ENCODE measurements at places on chromosomes 1 and 21.

DNA sequence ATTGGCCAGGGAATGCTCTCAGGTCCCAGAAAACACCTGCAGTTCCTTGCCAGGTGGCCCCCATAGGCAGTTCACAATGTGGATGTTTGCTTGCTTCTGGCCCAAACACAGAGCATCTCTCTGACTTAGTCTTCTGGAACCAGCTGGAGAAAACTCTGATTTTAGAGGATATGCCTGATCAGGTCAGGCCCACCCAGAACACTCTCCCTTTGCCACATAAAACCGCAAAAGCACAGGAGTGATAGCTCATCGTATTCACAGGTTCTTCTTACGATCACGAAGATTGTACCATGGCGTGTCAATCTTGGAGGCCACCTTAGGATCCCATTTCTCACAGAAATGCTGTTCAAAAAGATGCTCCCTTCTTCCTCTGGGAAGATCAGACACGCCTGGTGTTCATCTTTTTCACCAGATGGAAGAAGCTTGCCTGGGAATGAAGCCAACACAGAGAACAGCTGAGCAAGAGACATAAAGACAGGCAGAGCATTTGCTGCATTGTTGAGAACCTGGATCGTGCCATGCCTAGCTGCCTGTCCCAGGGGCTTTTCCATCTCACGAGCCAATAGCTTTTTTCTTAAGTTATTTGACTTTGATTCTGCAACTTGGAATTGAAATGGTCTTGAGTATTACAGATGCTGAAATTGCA lies 11.6 kb upstream of the CD247 start:
- DNase-seq: no peak

- no peak for DNase-seq
Measured at GRCh38 chr1:3251807-3252428, 182.9 kb downstream of the PRDM16 start.

- DNase-seq: peak; percentile 40
Measured at GRCh38 chr1:221164029-221164428, 284.8 kb downstream of the HLX start.

GRCh38 chr1:10507111-10507879 lies 32.5 kb downstream of the PEX14 start:
- DNase-seq: peak; percentile 63

DNA sequence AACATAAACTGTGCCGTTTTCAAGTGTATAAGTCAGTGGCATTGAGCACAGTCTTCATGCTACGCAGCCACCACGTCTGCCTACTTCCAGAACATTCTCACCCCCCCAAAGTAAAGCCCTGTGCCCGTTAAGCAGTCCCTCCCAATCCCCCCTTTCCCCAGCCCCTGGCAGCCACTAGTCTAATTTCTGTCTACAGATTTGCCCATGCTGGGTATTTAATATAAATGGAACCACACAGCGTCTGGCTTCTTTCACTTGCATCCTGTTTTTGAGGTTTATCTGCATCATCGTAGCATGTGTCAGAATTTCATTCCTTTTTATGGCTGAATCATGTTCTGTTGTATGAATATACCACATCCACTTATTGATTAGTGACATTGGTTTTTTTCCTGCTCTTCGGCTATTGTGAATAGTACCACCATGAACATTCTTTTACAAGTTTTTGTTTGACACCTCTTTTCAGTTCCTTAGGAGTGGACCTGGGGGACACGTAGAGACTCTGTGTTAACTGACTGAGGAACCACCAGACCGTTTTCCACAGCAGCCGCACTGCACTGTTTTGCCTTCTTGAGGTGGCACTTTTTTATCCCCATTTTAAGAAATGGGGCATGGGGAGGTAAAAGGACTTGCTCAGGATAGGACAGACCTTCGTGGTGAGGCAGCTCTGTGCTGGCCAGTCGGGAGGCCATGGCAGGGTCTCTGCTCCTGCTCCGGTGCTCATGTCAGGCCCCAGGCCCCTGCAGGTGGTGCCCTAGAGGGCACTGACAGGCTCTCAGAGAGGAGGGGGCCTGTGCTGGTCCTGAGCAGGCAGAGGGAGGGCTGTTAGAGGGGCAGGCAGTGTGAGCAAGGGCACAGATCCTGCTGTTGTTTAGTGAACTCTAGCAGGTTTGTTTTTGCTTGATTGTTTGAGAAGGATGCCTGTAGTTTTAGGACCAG lies 123.8 kb downstream of the PCBP3 start:
- DNase-seq: no peak

DNA sequence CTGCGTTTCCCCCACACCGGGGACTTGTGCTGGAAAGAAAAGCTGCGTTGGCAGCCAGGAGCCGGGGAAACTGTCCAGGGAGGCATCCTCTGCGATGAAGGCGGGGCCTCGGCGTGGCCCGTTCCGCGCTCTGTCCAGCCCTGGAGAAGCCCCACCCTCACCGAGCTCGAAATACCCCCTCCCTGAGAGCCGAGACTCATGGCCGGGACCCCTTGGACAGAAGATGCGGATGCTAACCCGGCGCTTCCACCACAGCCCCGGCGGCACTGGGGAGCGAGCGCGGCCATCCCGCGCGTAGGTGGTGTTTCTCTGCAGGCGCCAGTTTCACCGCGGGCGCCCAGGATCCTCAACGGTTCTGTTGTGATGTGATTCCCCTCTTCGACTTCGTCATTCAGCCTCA lies 31.6 kb downstream of the PDE9A start:
- no peak for DNase-seq

GRCh38 chr1:27669876-27670275 lies 2.1 kb downstream of the IFI6 start:
- DNase-seq: no peak

DNA sequence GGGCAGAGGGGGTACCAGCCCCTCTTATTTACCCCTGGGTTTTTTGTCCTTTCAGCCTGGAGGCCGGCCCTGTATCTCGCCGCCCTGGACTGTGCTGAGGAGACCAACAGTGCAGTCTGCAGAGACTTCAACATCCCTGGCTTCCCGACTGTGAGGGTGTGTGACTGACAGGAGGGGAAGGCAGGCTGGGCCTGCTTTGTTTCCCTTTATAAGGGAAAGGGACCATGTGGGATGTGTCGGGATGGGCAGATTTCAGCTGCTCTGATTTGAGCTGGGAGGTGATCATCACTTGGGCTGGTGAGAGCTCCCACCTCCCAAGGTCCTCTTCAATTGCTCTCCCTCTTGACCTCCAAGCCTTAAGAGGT lies 11.7 kb downstream of the QSOX1 start:
- no peak for DNase-seq

GRCh38 chr1:92188436-92189255 lies 29.1 kb upstream of the C1orf146 start:
- no peak for DNase-seq

- peak; percentile 7 for DNase-seq
Measured at GRCh38 chr1:119285482-119285881, 83.1 kb upstream of the HAO2 start.

DNA sequence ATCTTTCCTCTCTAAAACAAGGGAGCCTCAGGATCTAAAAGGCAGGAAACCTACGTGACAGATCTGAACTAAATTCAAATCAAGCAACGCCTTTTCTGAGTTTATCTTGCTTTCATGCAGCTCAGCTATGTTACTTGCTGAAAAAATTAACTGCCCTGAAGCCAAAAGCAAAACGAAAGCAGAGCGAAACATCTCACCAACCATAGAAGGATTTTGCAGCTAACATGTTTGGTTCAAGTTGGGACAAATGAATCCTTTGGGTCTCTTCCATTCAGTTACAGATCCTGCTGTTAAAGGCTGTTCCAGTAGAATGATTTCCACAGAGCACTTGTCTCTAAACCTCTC lies 482 bp downstream of the SLC2A5 start:
- no peak for DNase-seq

- DNase-seq: no peak
Measured at GRCh38 chr1:84406346-84406861, 8.1 kb downstream of the DNASE2B start.

DNA sequence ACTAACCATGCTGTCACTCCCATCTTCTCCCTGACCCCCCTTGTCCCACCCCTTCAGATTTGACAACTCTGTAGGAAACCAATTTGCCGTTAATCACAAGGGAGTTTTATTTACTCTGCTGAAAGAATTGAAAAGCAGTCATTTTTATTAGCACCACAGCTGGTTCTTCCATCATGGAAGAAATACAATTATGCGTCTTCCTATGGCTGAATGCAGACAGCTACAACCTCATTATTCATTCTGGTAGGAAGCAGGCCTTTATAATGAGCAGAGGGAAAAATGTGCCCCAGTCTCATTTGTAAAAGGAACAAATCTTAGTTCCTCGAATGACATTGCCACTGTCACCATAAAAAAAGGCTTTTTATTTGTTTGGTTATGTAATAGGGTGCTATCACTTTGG lies 35.2 kb downstream of the JUN start:
- no peak for DNase-seq

DNA sequence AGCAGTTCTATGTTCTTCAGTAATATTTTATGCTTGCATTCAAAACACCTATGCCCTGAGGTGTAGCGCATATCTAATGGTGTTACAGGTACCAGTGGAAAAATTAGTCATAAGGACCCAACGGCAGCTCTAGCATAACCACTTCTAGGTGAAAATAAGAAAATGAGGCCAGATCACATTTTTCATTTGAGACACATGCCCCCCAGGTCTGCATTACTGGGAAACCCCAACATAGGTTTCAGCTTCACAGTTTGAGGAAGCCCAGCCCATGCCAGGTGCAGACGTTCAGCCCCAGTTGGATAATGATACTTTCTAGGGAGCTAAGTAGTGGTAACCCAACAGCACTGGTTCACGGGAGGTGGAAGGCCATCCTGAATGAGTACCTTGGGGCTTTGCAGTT lies 129.8 kb downstream of the CNIH3 start:
- DNase-seq: no peak

- DNase-seq: no peak
Measured at GRCh38 chr1:110234691-110235090, 24.6 kb downstream of the KCNC4 start.

GRCh38 chr1:88327391-88328267 lies 356.4 kb upstream of the PKN2 start:
- no peak for DNase-seq

- no peak for DNase-seq
Measured at GRCh38 chr1:153507926-153508583, 27.7 kb downstream of the S100A6 start.
